ENCODE measurements at places on chromosomes 3 and 15.
A peak's percentile ranks its signal among the peaks of the same experiment; 100 is the strongest.

DNA sequence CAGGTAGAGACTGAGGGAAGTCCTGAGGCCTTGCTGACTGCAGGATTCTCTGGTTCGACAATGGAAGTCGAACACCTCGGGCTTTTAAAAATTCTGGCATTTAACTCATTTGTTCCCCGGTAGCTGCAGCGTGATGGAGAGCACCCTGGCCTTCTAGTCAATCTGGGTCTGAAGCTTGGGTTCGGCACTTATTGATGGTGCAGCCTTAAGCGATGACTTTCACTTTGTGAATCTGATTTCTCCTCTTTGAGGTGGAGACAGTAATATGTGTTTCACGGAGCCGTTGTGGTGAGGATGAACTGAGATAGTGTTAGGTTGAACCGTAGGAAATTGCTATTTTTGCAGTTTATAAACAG is 621 bp upstream of the PARP6 start:
- DNase-seq: no peak

DNA sequence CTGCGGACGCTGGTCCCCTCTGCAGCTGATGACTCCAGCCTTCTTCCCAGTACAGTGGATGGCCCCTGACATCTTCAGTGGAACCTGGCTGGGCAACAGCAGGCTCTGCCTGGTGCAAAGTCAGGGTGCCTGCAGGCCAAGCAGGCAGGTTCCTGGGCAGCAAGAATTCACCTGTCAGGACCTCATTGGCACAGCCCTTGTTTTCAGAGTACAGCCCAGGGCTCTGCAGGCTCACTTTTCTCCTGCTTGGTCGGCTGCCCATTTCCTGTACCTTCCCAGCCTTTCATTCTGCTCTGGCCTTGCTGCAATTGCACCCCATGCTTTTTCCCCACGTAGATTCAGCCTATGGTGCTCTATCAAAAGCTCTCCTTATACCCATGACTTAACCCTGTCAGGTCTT is 56.0 kb downstream of the LRTM1 start:
- DNase-seq: no peak

- no peak for DNase-seq
Observed at GRCh38 chr3:179512378-179512777, 50.3 kb upstream of the ACTL6A start.

DNA sequence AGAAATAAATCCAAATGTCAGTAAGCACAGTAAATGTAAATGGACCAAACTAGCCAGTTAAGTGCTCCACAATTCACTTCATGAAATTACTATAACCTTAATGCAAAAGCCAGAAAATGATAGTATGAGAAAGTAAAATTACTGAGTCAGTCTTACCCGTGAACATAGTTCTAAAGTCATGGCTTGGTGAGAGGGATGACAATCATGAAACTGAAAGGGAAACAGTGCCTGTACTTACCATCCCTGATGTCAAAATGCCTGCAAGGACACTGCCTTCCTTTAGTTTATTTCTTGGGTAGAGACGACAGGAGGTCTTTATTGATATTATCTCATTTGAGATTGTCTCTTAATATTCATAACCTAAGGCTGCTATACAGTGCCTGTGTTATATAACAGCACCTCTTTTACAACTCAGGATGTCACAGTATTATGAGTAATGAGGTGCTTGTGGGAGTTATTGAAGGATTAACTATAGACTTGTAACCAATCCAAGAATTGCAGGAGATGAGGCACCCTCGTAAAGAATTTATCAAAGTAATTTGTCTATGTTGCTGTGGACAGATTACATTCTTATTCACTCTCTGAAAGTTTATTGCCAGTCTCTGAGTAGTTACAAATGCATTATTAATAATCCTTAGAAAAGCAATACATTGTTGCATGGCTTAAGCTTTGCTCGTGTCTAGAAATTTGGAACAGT is 142.9 kb upstream of the BFSP2 start:
- peak; percentile 36 for DNase-seq

- no peak for DNase-seq
Observed at GRCh38 chr3:151093905-151094304, 8.4 kb downstream of the MED12L start.

DNA sequence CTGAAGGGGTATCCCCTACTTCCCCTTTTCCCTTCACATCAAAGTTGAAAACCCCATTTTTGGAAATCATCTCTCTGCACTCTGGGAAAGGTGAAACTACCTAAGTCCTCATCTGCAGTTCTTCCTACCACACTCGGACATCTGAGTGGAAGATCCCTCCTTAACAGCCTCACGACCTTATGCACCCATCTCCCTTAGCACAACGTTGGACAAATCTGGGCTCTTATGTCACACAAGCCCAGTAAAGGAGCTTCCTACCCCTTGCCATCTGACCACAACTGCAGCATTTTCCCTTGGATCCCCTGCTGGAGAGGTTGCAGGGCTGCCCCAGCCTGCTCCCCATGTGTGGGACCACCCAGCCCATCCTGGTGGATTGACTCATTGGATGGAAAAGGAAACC is 252.1 kb upstream of the ST8SIA2 start:
- no peak for DNase-seq

DNA sequence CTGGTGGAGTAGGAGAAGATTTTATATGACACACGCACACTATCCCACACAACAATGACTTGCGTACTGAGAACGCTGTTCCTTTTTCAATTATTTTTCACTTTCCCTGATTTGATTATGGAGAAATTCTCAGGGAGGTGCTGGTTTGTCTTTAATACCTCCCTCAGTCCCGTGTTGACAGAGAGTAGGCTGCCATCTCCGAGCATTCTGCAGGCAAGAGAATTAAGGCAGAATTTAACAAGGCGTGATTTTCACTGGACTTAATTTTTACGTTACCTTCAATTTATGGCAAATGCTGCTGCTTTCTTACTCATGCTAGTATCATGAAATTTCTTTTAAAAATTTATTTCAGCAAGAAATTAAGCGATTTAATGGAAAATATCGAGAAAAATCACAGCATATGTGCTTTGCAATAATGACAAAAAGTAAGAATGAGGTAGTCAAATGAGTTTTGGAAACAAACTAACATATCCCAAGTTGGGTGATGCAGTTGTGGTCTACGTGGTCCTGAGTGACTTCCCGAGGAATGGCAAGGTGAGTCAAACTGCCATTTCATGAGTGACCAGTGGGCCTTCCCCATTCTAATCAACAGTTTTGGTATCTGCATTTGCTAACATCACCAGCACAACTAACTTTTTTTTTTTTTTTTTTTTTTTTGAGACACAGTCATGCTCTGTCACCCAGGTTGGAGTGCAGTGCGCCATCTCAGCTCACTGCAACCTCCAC is 16.9 kb downstream of the DNASE1L3 start:
- no peak for DNase-seq

DNA sequence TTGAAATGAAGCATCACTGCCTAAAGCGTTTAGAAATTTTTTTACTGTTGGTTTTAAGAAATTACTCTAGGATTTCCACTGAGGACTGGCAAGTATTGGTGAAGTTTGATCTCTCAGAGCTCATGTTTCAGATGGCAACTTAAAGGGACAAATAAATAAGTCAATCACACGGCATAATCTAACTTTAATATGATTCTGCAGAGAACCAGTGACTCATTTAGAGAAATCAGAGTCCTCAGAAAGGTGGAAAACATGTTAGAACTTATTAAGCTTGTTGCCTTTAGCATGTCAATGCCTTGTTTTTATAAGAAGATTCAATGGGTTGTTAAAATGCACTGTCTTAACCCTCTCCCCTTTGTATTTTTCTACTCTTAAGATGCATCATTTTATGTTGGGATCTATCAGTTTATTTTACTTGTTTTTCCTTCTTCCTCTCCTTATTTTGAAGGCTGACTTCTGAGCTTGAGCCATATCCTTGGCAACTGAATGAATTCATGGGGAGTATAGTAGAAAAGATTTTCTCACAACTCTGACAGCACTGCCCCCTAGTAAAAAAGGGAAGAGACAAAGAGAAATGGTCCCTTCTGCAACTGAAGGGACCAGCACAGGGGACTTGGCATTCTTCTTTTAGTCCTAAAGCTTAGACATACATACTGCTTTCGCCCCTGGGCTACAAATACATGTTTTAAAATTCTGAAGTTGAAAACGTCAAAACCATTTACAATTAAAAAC is 431.2 kb downstream of the LPP start:
- DNase-seq: no peak

GRCh38 chr3:122458992-122459391 is 43.1 kb upstream of the WDR5B start:
- DNase-seq: no peak

DNA sequence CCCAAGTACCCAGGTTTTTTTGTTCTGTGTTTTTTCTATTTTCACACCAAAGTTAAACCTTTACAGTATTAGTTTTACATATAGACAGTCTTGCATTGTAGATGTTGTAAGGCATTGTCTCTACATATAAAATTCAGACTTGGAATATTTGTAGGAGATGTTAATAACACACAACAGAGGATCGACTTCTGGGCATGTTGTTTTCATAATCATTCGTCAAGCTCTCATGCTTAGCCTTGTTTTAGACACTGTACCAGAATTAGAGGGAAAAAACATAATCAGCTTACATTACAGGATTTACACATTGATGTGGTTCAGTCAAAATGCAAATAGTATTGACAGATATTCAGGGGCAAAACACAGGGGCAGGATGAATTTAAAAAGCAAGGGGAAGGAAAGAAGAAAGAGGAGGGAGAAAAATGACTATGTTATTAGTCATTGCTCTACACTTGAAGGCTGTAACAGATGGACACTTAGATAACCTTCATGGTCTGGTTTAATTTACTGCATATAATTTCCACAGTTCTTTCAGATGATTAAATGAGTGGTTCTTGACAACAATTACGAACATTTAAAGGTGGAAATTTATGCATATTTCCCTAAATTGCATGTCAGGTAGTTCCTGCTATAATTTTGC is 7.5 kb downstream of the CMSS1 start:
- DNase-seq: peak; percentile 25

DNA sequence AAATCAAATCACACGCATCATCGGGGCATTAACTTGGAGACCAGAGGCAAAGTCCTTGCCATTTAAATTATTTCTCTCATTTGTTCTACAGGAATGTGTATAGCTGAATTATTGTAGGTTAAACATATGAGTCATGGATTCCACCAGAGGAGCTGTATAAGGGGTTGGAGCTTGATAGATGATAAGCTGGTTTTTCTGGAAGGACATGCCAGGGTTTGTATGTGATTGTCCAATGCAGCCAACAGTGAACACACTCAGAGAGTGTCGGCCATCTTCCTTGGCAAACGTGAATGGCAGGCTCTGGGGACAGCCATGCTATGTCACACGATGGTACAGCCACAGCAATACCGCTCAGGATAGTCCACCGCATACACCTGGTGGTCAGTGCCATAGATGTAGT is 25.1 kb downstream of the SSUH2 start:
- no peak for DNase-seq

DNA sequence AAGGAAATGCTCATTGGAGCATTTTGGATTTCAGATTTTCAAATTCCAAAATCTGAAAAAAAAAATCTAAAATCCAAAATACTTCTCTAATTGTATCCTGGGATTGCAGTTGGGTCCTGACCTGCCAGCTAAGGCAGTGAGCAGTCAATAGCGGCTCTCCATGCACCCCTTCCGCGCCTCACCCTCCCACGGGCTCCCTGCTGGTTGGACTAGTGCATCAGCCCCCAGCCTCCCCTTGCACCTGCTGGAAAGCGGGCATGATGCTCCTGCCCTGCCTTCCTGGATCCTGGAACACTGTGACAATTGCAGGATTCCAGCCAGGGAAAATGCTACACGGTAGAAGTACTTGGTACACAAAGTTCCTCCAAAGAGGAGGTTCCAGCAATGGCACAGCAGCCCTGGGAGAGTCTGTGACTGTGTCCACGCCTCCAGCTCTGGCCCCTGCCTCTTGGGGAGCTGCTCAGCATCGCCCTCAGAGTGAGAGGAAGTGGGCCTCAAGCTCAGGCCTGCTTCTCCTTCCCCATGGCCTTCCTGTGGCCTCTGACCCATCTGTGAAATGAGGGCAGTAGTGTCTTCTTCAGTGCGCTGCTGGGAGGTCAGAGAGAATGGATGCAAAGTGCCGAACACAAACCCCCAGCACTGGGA is 39.5 kb upstream of the CHRNB4 start:
- no peak for DNase-seq

GRCh38 chr3:119401069-119401468 is 62.3 kb downstream of the TMEM39A start:
- no peak for DNase-seq

- no peak for DNase-seq
Observed at GRCh38 chr3:115246461-115247020, 99.5 kb upstream of the ZBTB20 start.

DNA sequence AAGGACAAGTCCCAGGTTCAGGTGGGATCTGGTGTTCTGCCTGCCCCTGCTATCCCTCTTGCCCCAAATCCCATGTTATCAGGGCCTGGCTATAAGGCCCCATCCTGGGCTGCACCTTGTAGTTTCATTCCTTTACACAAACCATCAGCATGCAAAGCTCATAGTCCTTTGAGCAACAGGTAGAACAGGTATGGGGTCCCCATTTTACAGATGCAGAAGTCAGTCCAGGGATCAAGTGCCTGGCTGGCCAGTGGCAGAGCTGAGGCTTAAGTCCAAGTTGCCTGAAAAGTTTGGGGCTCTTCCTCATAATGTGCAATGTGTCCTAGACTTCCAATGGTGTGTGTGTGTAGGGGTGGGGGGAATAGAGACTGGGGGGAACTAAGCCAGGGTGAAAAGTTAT is 11.9 kb downstream of the RBPMS2 start:
- DNase-seq: no peak

- no peak for DNase-seq
Observed at GRCh38 chr3:188834349-188834748, 337.4 kb upstream of the TPRG1 start.

- DNase-seq: peak; percentile 99
Observed at GRCh38 chr3:104359546-104359945, 1007.2 kb upstream of the ALCAM start.

DNA sequence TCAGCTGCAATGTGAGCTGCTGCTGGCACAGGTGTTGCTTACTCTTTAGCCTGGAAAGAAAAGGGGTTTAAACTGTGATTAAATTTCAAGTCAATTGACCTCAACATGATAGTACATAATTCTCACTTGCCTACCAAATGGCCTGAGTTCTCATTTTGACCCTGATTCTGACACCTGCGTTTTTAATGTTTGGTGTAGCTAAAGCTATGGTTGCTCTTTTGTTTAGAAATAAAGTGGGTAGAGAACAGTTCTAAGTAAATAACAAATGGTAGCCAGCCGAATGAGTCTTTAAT is 100.8 kb upstream of the SOX2 start:
- DNase-seq: no peak

- DNase-seq: no peak
Observed at GRCh38 chr3:134003066-134003465, 26.7 kb downstream of the SLCO2A1 start.

All from kidney glomerular epithelial cell (primary cell).